MM.1S (cell line): ENCODE measurements at places on chromosomes 12 and 14.

DNA sequence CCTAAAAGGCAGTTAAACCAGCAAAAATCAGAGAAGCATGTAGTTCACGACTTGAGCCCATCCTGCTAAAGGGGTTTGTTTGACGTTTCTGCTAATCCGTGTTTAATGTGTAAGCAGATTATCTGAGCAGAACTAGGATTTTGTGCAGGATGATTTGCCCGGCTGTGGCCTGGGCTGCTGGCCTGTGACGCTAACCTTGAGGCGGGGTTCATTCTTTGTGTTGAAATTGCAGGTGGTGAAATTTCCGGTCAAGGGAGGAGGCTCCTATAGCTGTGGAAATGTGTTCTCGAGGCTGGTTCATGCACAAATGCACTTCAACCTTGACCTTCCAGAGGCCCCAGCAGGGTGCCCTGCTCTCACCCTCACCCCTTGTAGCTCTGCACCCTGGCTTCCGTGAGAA lies 63.7 kb downstream of the SLC24A4 start:
- no peak overlapping the region for H3K27ac ChIP-seq
- no peaks in the 10 kb centered on the region for H3K36me3 ChIP-seq
- no peaks in the 10 kb centered on the region for H3K4me1 ChIP-seq
- no peaks in the 10 kb centered on the region for H3K27me3 ChIP-seq
- H3K4me3 ChIP-seq, result no peak overlapping the region

GRCh38 chr12:94240171-94240570 lies 91.8 kb downstream of the PLXNC1 start:
- peaks cover 27% of the 10 kb centered on the region for H3K4me1 ChIP-seq
- H3K4me3 ChIP-seq, result no peak overlapping the region
- H3K27ac ChIP-seq, result peak overlapping the region; percentile 43; the same call in 1 of the 2 replicates
- H3K27me3 ChIP-seq, result no peaks in the 10 kb centered on the region
- H3K36me3 ChIP-seq, result peaks cover 11% of the 10 kb centered on the region
- DNase-seq, result no peak

GRCh38 chr14:50389668-50390441 lies 6.8 kb downstream of the CDKL1 start:
- no peaks in the 10 kb centered on the region for H3K27me3 ChIP-seq
- H3K27ac ChIP-seq, result no peak overlapping the region
- no peaks in the 10 kb centered on the region for H3K4me1 ChIP-seq
- H3K4me3 ChIP-seq, result no peak overlapping the region

- H3K36me3 ChIP-seq, result no peaks in the 10 kb centered on the region
- no peaks in the 10 kb centered on the region for H3K27me3 ChIP-seq
- H3K4me3 ChIP-seq, result no peak overlapping the region
- no peak overlapping the region for H3K27ac ChIP-seq
- DNase-seq, result no peak
These were observed 17.7 kb downstream of the ATP2B1 start for GRCh38 chr12:89690925-89691324.

- DNase-seq, result peak; percentile 7
- no peak overlapping the region for H3K27ac ChIP-seq
- no peaks in the 10 kb centered on the region for H3K36me3 ChIP-seq
- H3K27me3 ChIP-seq, result no peaks in the 10 kb centered on the region
These were observed 271.6 kb downstream of the NPAS3 start for GRCh38 chr14:33210311-33210710.

DNA sequence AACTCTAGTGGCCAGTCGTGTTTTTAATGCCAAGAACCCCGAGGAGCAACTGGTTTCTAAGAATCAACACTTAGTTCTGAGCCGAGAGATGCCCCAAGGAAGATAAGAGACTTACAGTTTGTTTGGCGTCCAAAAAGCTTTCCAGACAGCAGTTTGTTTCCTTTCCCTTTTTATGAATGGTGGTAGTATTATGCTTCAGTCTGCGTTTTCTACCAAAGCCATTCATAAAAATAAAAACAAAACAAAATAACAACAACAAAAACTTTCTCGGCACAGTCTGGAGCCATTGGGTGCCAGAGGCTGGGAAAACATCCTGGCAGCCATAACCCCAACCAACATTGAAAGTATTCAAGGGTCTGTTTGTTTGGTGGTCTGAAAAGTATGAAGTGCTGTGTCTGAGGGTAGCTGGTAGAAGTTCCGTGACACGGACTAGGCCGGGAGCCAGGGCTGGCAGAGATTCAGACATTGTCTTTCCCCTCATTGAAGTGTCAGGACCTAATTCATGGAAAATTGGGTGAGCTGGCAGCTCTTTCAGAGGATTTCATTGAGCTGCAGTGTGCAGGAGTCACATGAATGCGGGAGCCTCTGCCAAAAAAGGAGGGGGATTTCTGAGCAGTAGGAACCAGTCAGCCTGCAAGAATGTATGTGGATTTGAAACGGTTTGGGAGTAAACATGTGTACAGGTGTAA lies 124.2 kb downstream of the HMGA2 start:
- H3K27ac ChIP-seq, result no peak overlapping the region
- no peak overlapping the region for H3K4me3 ChIP-seq
- H3K36me3 ChIP-seq, result no peaks in the 10 kb centered on the region
- H3K4me1 ChIP-seq, result no peaks in the 10 kb centered on the region
- DNase-seq, result no peak

DNA sequence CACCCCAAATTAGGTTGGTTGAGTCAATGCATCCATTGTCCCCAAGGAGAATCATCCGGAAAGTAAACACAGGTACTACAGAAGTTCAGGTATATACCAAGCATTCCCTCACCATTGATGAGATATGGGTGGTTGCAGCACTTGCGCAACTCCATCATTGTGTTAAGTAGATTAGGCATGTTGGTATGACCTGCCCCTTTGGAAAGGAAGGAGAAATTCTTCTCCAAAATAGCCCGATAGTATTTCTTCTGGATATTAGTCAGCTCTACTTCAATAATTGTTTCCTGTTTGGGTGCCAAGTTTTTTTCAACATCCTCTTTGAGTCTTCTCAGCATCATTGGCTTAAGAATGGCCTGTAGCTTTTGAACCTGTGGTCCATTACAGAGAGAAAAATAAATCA lies 21.3 kb upstream of the SUPT16H start:
- no peak for DNase-seq
- no peak overlapping the region for H3K27ac ChIP-seq
- H3K4me3 ChIP-seq, result no peak overlapping the region
- H3K4me1 ChIP-seq, result no peaks in the 10 kb centered on the region

- H3K4me1 ChIP-seq, result no peaks in the 10 kb centered on the region
- H3K27ac ChIP-seq, result no peak overlapping the region
- H3K27me3 ChIP-seq, result peaks cover 6% of the 10 kb centered on the region; the same call in 1 of the 2 replicates
These were observed 14.1 kb upstream of the LRP1-AS start for GRCh38 chr12:57161491-57161890.

DNA sequence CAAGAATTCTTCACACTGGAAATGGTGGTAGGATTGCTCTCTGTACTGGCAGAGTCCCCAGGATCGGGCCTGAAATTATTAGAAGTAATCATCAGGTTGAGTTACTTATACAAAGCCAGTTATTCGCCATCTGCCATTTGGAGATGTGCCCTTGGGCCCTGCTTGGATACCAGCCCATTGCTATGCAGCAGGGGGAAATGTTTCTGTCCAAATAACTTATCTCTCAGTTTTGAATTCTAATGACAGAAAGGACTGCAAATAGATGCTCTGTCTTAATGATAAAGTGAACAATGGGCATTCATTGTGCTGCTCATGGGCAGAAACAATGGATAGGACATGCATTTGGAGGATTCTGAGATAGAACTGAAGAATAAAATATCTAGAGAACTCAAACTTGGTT lies 139.1 kb upstream of the PELI2 start:
- H3K27me3 ChIP-seq, result no peaks in the 10 kb centered on the region
- H3K36me3 ChIP-seq, result no peaks in the 10 kb centered on the region
- H3K4me1 ChIP-seq, result no peaks in the 10 kb centered on the region
- no peak overlapping the region for H3K4me3 ChIP-seq

- H3K27ac ChIP-seq, result no peak overlapping the region; the same call in 1 of the 2 replicates
- DNase-seq, result no peak
- H3K4me3 ChIP-seq, result peak overlapping the region; percentile 76
- H3K27me3 ChIP-seq, result no peaks in the 10 kb centered on the region
- H3K4me1 ChIP-seq, result no peaks in the 10 kb centered on the region
These were observed 618 bp downstream of the SEC23A start for GRCh38 chr14:39102265-39102968.

DNA sequence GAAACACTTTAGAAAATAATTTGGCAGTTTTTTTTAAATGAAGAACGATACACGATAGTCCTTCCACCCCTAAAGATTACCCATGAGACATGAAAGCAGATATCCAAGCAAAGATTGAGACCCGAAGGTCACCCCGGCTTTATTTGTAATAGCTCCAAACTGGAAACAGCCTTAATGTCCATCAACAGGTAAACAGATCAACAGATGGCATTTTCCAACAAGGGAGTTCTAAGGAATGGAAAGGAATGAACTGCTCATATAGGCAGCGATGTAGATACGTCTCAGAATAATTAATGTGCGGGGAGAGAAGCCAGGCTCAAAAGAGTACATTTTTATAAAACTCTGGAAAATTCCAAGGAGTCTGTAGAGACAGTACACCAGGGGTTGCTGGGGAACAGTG lies 23.7 kb upstream of the MEG3 start:
- no peak overlapping the region for H3K4me3 ChIP-seq
- peaks cover 54% of the 10 kb centered on the region for H3K27me3 ChIP-seq
- H3K36me3 ChIP-seq, result no peaks in the 10 kb centered on the region

- no peak for DNase-seq
- H3K4me1 ChIP-seq, result 0 out of 2 replicates have a peak, but pooled peaks cover 6% of the 10 kb centered on the region
- no peaks in the 10 kb centered on the region for H3K36me3 ChIP-seq
- H3K27ac ChIP-seq, result no peak overlapping the region
- no peak overlapping the region for H3K4me3 ChIP-seq
These were observed 334.7 kb downstream of the BMP4 start for GRCh38 chr14:53621921-53622320.

- no peaks in the 10 kb centered on the region for H3K36me3 ChIP-seq
- H3K27me3 ChIP-seq, result no peaks in the 10 kb centered on the region; the same call in 1 of the 2 replicates
- no peak for DNase-seq
- H3K4me3 ChIP-seq, result no peak overlapping the region
These were observed 4.6 kb downstream of the TCL1B start for GRCh38 chr14:95690815-95691214.

- H3K36me3 ChIP-seq, result no peaks in the 10 kb centered on the region
- H3K4me3 ChIP-seq, result no peak overlapping the region
- no peak for DNase-seq
- H3K27me3 ChIP-seq, result no peaks in the 10 kb centered on the region
- peaks cover 14% of the 10 kb centered on the region for H3K4me1 ChIP-seq
These were observed 108.2 kb upstream of the CCDC91 start for GRCh38 chr12:28082096-28082495.

GRCh38 chr12:32181498-32182175 lies 75.0 kb downstream of the BICD1 start:
- DNase-seq, result no peak
- no peak overlapping the region for H3K4me3 ChIP-seq
- no peak overlapping the region for H3K27ac ChIP-seq
- H3K27me3 ChIP-seq, result no peaks in the 10 kb centered on the region
